ENCODE measurements at places on chromosomes 7 and 10.
A peak's percentile ranks its signal among the peaks of the same experiment; 100 is the strongest.

DNA sequence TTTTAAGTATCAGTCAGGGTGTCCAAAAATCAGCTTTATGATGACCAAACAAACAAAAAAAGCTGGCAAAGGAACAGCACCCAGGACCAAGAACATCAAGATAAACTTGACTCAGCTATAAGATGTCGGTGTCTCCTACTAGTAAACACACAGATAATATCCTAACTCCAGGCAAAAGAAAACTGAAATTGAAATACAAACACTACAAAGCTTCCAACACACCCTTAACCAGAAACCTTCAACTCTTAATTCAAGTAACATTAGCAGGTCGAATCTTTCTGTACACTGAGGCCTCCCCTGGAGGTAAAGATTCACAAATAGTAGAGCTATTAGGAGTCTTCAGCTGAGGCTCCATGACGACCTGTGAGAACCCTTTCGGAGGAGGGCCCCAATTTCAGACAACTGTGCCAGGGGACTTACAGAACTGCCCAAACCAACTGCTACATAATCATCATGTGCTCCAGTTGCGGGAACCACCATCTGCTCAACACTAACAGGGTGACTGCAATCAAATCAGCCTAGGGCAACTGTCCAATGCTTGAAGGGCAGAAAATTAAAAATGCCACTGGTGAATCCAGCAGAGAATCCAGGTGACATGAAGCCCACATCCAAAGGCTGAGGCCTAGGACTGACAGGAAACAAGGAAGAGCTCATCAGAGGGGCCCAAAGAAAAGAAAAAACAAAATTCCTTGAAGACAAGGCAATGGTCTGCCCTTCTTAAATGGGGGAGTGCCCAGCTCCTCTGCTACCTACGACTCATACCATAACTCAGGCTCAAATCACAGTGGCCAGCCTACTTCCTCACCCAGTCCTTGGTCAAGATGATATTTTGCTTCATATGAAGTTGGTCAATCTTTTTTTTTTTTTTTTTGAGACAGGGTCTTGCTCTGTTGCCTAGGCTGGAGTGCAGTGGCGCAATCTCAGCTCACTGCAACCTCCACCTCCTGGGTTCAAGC lies 20.0 kb downstream of the XPNPEP1 start:
- DNase-seq, result peak; percentile 11

DNA sequence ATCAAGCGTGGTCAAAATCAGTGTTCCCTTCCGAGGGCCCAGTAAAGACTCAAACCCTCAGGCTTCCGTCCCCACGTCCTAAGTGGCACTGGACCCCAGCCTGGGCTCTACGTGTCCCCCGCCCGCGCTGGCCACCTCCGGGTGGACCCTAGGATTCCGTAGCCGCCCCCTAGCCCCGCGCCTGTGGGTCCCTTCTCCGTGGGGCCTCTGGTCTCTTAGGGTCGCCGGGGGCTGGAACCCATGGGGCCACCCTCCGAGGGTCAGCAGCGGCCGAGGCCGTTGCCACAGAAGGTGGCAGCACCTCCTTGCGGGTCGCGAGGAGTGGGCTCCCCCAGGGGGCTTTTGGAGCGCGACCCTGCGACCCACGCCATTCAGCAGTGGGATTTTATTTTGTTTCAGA lies 170.5 kb upstream of the EEPD1 start:
- no peak for DNase-seq

- DNase-seq, result no peak
These were observed 61.0 kb downstream of the TES start for GRCh38 chr7:116271161-116271913.

DNA sequence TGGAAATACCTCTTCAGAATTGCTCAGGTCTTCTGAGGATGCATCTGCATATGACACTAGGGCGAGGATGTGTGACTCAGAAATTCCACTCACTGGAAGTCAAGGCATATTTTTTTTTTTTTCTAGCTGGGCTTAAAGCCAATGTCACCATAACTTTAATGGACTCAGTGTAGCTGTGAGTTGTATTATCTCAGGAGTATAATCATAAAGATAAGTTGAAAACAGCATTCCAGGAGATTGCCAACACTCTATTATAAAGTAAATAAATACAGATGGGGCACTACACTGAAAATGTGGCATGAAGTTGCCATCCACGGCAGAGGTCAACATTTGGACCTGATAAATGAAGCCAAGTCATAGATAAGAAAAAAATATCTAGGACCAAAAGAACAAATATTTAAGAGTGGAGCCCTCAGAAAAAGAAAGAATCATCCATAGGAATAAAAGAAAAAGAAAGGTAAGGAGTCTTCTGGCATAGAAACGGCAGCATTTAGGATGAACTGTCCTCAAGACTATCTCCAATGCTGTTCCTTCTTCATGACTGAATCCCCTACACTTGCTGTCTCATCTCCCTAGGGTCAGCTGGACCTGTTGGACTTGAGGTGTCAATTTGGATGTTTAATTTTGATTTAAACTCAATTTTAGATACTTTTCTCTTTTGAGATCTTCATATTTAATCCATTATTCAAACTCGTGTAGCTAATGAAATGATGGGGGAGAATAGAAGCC lies 72.9 kb upstream of the CAV2 start:
- no peak for DNase-seq

DNA sequence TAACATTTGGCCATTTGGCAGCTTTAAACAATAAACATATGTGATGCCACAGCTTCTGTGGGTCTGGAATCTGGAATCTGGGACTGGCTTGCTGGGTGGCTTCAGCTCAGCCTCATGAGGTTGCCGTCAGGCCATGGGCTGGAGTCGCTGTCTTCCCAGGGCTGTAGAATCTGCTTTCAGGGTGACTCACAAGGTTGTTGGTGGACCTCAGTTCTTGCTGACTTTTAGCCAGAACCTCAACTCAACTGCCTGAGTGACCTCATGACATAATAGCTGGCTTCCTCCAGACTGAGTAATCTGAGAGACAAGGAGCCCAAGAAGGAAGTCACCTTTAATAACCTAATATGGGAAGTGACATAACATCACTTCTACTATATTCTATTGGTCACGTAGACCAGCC lies 44.6 kb upstream of the TSPAN13 start:
- no peak for DNase-seq

GRCh38 chr10:62022830-62023229 lies 121.3 kb downstream of the ARID5B start:
- no peak for DNase-seq

Data from NCI-H2171 (cell line).